ENCODE measurements at places on chromosomes 7 and 10.

DNA sequence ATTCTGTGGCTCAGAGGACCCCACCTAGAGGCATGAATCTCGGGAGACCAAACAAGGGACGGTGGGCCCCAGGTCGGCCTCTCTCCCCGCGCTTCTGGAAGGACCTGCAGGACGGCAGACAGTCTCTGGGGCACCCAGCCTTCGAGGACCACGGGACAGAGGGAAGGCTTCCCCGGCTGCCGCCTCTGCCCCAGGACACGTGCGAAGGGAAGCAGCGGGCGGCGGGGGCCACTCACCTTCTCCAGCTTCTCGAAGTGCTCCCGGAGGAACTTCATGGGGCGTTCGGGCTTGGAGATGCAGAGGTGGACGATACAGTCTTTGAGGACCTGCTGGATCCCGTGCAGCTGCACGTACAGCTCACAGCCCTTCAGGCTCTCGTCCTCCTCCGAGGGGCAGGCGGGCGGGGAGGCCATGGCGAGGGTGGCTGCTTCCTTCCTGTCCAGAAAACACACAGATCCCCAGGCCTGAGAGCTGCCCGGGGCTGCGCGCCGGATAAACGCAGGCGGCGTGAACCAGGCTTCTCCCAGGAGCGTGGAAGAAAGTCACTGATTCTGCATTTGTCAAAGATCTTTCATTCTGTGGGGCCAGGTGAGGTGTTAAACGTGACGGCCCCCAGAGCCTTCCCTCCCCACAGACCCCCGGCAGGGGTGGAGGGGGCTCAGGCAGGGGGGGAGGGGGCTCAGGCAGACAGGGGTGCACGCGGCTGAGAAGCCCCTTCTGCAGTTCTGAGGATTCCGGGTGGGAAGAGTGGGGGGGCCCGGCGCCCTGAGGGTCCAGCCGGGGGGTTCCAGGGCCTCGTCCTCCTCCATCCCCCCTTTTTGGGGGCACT lies 15.2 kb upstream of the DNAAF5 start:
- no peak for DNase-seq

DNA sequence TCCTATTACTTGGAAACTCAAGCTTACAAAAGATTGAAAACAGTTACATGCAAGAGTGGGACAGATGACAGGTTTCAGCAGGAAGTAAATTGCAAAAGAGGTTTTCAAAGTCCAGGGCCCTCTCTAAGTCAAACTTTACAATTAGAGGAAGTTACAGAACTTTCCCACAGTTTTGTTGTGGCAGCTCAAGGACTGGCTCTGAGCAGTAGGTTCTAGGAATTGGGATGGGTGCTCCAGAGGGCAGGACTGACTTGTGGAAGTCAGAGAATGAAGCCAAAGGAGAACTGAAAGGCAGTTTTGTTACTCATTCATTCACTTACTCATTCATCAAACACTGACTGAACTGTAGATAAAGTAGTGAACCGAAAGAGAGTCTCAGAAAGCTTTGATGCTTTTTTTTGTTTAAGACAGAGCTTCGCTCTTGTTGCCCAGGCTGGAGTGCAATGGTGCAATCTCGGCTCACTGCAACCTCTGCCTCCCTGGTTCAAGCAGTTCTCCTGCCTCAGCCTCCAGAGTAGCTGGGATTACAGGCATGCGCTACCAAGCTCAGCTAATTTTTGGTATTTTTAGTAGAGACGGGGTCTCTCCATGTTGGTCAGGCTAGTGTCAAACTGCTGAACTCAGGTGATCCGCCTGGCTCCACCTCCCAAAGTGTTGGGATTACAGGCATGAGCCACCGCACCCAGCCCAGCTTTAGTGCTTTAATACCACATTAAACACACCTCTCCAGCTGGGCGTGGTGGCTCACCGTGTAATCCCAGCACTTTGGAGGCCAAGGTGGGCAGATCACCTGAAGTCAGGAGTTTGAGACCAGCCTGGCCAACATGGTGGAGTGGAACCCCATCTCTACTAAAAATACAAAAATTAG lies 66.8 kb upstream of the CCNJ start:
- no peak for DNase-seq

DNA sequence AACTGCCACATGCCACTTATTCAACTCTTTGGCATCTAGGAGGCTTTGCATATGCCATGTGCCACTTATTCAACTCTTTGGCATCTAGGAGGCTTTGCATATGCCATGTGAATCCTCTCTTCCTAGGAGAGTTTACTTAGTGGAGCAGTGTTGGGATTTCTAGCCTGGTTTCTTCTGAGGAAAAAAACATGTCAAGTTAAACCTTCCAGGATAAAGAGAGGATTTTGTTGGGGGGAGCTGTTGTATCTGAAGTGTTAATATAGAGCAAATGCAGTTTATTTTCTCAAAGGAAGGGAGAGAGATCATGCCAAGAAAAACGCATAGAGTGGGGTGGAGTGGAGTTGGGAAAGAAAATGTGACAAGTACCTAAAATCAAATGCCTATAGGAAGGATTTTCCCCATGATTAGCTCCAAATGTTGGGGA lies 91.5 kb downstream of the MCU start:
- DNase-seq, result no peak

GRCh38 chr7:77714195-77714594 lies 17.9 kb downstream of the RSBN1L start:
- DNase-seq, result no peak

- no peak for DNase-seq
Measured at GRCh38 chr7:113657603-113658002, 261.2 kb downstream of the PPP1R3A start.

- DNase-seq, result no peak
Measured at GRCh38 chr10:33833566-33833965, 499.1 kb upstream of the NRP1 start.

DNA sequence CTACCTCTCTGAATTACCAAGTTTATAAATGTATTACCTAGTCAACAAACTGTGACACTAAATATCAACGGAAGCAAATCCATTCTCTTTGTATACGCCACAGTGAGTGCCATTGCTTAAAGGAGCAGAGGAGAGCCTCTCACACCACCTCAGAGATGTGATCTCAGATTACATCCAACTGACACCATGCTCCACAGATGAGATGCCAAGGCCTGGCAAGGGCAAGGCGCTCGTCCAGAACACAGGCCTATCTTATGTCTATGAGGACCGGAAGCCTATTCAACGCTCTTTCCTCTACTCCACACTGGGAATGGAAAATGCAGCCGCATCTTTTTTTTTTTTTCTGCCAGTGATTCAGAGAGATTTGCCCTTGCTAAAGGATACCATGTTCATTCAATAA lies 11.4 kb downstream of the PDIA4 start:
- DNase-seq, result no peak

GRCh38 chr7:29105191-29105590 lies 41.1 kb downstream of the CPVL start:
- DNase-seq, result no peak

- DNase-seq, result peak; percentile 6
Measured at GRCh38 chr10:31320550-31321211, 1.7 kb downstream of the ZEB1 start.

DNA sequence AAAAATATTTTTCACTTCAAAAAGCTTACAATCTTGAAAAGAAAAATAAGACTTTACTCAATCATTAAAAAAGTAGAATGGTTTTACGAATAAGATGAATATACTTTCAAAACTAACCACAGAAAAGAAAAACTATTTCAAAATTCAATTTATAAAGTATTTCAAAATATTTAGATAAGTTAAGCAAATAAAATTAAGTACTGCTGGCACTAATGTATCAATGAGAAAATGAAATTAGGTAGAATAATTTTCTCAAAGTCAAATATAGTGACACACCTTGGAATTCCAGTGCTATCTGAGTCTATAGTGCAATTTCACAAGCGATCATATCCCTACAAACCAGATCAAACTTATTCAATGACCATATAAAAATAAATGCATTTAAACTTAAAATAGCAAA lies 109.8 kb upstream of the SEMA3A start:
- DNase-seq, result no peak

DNA sequence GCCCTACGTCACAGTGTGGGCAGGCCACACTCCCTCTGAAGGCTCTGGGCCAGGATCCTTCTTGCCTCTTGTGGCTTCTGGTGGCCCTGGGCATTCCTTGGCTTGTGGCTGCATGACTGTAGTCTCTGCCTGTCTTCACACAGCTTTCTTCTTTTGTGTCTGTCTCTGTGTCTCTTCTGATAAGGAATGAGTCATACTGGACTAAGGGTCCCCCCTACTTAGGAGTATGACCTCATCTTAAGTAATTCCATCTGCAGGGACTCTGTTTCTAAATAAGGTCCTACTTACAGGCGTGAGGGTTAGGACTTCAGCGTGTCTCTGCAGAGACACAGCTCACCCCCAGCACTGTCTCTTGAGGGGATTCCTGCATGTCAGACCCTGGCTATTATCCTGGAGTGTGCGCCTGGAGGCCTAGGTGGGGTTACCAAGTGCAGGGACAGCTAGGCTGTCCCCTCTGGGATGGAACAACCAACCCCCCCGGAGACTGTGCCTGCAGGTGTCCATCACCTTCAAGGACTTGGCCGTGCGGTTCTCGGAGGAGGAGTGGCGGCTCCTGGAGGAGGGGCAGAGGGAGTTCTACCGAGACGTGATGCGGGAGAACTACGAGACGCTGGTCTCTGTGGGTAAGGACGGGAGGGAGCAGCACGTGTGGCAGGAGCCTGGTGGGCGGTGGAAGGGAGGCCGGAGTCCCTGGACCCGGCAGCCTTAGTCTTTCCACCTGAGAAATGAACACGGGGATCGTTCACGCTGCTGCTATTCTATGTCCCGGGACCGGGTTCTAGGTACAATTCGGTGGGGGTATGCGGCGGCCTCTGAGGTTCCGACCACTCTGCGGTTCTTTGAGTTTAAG lies 54.1 kb downstream of the ZNF467 start:
- DNase-seq, result no peak

- DNase-seq, result no peak
Measured at GRCh38 chr10:69457771-69458237, 6.5 kb downstream of the TSPAN15 start.

DNA sequence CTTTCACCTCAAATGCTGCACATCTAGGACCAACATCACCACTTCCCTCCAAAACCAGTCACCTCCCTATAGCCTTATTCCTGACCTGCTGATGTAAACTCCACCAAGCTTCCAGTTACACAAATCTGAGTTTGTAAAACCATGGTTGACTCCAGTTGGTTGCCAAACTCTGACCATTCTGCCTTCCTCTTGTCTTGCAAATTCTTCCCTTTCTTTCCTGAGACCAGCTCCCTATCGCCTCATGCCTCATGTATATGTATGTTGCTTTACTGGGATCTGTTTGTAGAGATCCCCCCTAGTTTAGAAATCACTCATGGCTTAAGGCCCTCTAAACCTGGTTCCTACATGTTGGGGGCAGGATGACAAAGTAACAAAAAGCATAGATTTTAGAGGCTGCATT lies 31.3 kb downstream of the PAX2 start:
- no peak for DNase-seq

GRCh38 chr7:118079369-118079768 lies 104.6 kb upstream of the LSM8 start:
- no peak for DNase-seq

DNA sequence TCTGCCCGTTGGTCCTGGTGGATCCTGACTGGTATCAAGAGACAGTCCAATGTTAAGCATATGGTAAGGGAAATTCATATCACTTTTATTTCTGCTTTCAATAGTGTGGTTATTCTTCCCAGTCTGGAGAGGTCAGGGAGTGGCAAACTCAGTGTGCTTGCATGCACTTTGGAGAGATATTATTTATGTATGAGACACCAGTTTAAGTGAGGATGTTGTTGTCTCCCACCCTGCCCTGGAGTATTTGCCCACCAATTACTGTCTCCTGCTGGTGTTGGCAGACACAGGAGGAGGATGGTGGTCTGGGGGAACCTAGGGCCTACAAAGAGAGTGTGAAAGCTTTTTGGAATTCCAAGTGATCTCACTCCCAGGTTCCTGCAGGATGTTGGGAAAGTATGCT lies 59.7 kb downstream of the OR13A1 start:
- DNase-seq, result no peak

DNA sequence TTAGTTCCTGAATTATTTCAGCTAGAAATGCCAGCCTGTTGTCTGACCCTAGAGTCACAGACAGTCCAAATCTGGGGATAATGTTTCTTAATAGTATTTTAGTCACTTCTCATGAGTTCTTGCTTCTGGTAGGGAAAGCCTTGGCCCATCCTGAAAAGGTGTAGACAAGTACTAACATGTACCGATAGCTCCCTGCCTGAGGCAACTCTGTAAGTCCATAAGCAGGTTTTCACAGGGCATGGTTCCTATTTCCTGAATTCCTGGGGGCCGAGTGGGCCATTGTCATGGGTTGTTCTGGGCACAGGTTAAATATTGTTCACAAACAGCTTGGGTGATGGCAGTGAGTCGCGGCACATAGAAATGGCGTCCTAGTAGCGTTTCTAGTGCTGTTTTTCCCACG lies 3.1 kb upstream of the ZNF117 start:
- DNase-seq, result no peak

DNA sequence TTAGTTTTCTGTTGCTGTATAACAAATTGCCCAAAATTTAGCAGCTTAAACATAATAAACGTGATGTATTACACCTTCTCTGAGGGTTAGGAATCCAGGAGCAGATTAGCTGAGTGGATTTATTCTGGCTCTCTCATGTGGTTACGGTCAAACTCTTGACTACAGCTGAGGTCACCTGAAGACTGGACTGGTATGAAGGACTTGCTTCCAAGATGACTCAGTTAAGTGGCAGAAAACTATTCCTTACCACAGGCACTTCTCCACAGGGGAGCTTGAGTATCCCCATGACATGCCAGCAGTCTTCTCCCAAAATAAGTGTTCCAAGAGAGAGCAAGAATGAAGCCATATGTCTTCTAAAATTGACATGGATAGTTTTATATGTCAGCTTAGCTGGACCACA lies 957.2 kb upstream of the GHITM start:
- no peak for DNase-seq

- no peak for DNase-seq
Measured at GRCh38 chr7:105015390-105015965, 1.5 kb downstream of the KMT2E start.

DNA sequence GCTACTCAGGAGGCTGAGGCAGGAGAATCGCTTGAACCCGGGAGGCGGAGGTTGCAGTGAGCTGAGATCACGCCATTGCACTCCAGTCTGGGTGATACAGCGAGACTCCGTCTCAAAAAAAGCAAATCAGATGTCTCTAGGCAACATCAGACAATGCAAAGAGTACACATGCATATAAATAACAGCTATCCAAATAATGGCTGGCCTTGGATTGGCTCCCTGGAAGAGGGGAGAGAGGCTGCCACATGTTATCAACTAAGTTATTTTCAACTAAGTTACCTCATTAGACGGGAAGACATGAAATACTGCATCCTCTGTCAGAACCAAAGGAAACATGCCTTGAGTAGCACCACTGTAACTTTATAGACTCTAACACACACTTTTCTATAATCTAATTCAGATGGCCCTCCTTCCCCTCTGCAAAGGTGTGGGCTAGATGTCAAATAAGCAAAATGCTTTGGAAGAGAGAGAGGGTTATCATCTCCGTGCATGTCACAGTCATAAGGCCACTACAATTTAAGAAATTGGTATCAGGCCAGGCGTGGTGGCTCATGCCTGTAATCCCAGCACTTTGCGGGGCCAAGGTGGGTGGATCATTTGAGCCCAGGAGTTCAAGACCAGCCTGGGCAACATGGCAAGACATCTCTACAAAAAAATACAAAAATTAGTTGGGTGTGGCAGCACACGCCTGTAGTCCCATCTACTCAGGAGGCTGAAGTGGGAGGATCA lies 22.5 kb upstream of the SPOCK2 start:
- DNase-seq, result no peak
